ENCODE measurements at places on chromosomes 11 and 22.

DNA sequence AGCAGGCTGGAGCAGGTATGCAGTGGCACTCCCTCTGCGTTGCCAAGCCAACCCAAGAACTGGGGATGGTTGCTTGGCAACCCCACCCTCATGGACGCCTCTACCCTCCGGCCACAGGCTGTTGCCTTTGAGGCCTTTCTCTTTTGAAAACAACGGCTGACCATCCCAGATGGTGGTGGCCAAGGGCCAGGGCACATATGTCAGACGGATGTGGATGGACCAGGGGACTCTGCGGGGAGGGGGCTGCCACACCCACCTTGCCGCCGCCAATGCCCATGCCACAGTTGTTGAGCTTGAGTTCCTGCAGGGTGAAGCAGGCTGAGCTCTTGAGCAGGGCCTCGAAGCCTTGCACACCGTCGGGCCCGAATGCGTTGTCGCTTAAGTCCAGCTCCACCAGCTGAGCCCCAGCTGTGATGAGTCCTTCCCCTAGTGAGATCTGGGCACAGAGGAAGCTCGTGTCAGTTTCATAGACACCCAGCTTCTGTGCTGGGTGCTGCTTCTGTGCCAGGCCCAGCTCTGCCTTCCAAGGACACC, 21.5 kb downstream of the RANGAP1 start:
- DNase-seq, result no peak

DNA sequence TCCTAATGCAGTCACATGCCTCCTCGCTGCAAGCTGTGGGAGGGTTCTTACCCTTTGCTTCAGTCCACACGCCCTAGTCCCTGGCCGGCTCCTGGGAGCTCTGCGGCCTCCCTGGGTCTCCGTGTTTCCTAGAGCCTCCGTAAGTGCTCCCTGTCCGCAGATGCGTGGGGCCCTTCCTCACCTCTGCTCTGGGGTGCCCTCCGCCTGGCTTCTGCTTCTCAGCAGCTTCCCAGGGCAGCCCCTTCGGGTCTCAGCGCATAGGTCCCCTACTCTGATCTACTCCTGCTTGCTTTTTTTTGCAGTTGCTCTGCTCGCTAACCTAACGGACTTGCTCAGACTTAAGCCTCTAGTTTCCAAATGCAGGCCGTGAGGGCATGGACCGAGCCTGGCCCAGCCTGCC, 22.4 kb downstream of the CAPN1 start:
- DNase-seq, result no peak

- no peak for DNase-seq
Measured at GRCh38 chr22:43823911-43824665, 12.0 kb upstream of the EFCAB6 start.

- peak; percentile 92 for DNase-seq
Measured at GRCh38 chr22:31901388-31902137, 42.8 kb upstream of the YWHAH start.

DNA sequence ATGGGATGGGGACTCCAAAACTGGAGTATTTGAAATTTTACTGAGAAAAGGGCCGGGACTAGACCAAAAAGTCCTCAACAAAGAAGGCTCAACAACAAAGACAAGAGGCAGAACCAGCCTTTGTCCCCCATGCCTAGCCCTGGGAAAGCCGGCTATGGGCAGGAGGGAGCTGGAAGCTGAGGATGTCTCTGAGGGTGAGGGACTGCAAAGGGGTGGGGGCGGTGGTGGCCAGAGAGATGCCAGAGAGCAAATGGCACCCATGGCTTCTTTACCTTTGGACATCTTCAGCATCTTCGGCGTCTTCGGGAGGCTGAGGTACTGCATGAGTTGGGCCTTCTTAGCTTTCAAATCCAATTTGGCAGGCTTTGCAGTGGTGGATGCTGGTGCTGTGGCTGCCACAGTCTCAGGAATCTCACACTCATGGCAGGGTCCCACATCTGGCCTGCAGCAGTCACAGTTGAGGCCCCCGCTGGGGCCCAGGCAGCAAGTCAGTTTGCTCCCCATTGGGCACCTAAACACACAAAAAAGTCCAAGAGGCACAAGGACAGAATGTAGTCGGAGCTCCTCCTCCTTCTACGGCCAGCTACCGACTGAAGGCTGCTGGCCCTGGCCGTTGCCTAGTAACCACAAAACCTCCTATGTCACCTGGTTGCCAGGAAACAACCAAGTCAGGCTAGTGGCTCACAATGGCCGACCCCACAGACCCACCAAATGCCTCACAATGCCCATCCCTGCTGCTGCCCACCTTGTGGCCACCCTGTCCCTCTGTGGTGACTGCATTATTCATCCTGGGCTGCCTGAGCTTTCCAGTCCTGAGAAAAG, at the start of gene C22orf42:
C22orf42 (minus strand) TSS at position 592 of the 822 bp plus-strand sequence; CDS start at position 504, 88 bp downstream.
- no peak for DNase-seq

GRCh38 chr11:77450227-77450626, 23.7 kb downstream of the PAK1 start:
- DNase-seq, result no peak

DNA sequence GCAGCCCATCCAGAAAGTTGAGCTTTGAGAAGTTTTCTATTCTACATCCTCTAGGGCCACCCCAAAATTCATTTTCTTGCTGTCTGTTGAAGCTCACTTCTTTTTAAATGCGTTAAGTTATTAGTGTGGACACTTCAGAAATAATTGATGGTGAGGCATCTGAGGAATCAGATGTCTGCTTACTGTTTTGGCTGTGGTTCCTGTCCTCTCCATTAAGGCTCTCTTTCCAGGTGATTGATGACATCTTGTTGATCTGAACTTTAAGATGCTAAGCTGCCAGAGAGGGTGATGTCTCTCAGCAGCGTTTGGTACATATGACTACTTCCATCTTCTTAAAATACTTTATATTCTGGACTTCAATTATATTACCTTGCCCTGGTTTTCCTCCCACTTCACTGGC, 45.2 kb downstream of the FAT3 start:
- DNase-seq, result no peak

DNA sequence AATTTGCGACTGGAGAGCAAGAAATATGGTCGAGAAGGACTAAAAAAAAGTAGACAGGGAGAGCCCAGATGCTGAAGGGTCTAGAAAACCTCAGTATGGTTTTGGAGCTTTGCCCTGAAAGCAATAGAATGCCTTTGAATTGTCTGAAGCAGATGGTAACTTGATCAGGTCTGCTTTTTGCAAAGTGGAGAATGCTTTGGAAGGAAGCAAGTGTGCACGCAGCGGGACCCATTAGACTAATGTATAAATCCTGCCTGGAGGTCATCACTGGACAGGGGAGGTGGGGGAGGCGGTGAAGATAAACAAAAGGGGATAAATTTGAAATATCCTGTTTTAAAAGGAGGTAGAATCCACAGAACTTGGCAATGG, 757 bp upstream of the HINFP start:
- peak; percentile 72 for DNase-seq

DNA sequence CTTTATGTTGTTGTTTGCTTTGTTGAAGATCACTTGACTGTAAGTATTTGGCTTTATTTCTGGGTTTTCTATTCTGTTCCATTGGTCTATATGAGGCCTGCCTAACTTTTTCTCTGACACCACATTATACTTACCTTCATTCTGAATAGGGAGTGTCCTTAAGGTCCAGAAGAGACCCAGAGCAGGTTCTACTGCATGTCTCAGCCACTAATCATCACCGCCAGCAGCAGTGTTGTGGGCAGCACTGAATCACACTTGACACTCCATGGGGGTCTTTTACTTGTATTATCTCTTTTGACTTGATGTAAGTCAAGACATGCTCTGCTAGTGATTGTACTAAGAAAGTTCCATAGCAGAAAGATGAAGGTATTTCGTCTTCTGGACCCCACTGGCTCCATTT, 274.9 kb downstream of the TENM4 start:
- no peak for DNase-seq

- no peak for DNase-seq
Measured at GRCh38 chr11:27423125-27423524, 49.5 kb downstream of the LGR4 start.

DNA sequence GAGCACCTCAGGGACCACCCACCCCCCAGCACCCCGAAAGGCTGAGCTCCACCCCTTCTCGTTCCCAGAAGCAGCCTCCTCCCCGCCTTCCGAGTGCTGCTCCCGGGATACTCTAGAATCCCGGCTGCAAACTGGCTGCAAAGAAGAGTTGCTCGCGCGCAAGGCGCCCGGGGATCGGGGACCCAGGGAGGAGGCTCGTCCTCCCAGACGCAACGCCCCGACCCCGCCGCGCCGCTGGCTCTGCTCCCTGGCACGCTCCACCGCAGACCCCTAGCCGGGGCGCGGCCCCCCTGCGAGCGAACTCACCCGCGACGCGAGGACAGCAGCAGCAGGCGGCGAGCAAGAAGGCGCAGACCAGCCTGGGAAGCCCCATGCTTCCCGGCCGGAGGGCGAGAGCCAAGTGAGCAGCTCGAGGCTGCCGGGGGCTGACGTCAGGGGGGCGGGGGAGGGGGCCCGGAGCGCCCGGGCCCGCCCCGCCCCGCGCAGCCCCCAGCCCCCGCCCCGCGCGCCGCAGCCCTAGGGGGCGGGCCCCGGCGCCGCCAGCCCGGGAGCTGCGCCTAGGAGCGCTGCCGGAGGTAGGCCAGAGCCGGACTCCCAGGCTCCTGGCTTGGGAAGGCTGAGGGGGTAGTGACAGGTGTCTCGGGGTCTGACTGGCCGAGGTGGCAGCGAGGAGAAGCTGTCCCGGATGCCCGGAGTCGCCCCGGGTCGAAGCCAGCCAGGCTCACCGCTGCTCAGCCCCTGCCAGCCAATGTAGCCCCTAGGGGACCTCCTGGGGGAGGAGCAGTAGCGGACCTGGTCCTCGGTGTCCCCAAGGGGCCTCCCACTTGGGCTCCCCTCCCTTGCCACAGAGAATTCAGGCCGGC, at the start of gene MCAM:
MCAM (minus strand) TSS at position 402 of the 863 bp plus-strand sequence; CDS start at position 373, 29 bp downstream.
- DNase-seq, result no peak

DNA sequence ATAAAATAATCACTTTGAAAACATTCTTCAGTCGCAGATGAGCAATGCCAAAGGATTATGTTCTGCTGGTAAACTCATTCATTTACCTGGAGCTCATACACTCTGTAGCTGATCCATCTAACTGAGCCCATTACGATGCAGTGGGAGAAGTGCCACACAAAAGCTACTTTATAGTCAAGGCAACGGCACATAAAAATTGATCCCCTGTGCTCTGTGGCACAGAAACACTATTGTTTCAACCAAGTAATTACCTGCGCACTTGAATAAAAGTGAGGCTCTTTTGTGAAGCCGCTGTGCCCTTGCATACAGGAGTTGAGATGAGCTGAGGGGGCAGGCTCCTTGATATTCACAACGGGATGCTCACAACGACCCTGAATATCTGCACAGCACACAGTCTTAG, 7.2 kb downstream of the DKK3 start:
- no peak for DNase-seq

DNA sequence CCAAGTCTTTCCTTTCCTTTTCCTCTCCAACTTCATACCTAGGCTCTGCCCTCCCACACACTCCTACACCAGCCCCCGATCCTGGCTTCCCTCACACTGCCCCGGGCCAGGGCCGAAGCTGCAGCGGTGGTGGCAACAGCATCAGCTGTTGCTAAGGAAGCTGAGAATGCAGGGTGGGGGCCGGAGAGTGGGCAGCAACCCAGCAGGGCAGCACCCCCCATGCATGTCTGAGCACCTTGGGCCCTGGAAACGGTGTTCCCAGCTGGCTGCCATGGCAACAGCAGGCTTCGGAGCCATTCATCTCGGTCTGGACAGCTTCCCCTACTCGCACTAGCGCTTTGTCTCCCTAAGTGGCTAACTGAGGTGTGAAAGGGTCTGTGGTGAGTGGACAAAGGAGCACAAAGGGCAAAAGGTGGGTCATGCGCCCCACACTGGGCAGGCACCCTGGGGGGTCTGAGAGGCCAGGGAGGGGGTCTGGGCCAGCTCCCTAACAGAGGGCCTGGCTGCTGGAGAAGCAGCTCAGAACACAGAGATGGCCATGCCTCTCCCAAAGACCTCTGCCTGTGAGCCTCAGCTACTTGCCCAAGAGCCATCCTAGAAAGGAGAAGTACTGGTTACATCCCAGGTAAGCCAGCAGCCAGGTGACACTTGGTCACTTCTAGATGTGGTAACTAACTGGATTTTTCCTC, 42.1 kb upstream of the JAM3 start:
- DNase-seq, result no peak

GRCh38 chr22:20153945-20154344, 3.1 kb upstream of the CCDC188 start:
- no peak for DNase-seq

DNA sequence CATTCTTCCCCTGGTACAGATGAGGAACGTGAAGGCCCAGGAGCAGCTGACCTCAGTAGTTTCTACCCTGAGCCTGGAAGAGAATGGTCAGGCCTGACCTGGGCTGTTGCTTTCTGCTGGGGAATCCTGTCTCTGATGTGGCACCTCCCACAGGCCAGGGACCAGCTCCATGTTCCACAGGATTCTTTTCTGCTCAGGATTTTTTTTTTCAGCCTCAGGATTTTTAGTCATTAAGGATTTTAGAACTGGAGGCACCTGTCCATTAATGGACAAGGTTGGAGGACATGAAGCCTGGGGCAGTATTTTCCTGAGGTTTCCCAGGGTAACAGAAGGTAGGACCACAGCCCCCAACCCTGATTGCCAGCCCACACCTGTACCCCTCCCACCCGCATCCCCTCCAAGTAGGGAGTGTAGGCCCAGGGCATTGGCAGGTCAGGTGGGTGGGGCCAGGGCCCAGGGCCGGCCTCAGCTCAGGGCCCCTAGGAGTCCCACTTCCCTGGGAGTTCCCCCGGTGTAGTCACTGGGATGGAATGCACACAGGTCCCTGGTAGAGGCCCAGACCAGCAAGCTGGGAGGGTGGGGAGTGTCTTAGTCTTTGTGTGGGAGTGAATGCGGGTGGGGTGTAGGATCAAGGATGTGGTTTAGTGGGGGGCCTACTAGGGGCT, 16.1 kb downstream of the BIK start:
- no peak for DNase-seq

GRCh38 chr22:29907753-29908515, 25.0 kb downstream of the MTMR3 start:
- DNase-seq, result peak; percentile 96

GRCh38 chr11:9210922-9211320, 54.2 kb downstream of the DENND5A start:
- peak; percentile 16 for DNase-seq

GRCh38 chr11:97237151-97237550, 847.3 kb downstream of the JRKL start:
- DNase-seq, result no peak
